HCT116 (cell line): ENCODE measurements at places on chromosomes 3 and 15. TPM values are rescaled to one million over a fixed set of nuclear protein-coding genes. Genes with fewer than 3 reads are reported as not detected.

DNA sequence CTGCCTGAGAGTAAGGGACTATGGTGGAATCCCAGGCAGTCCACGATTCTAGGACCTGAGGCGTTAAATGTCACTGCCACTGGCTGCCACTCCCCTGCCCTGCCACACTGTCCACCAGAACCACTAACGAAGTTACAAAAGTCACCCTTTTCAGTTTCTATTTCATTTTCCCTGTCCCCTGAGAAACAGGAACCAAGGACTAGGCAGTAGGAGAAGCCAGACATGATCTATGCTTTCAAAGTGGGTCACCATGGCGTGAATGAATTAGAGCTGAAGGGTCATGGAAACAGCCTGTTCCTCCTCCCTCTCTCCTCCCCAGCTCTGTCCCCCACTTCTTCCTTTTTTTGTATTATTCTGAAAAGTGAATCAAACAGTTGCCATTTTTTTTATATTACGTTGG is 9.1 kb upstream of the ADPRH start:
- H3K36me3 ChIP-seq = no peaks in the 10 kb centered on the region
- no peak overlapping the region for H3K4me3 ChIP-seq
- no peak for DNase-seq
- no peak overlapping the region for H3K27ac ChIP-seq
- H3K27me3 ChIP-seq = no peaks in the 10 kb centered on the region
- H3K4me1 ChIP-seq = no peaks in the 10 kb centered on the region

DNA sequence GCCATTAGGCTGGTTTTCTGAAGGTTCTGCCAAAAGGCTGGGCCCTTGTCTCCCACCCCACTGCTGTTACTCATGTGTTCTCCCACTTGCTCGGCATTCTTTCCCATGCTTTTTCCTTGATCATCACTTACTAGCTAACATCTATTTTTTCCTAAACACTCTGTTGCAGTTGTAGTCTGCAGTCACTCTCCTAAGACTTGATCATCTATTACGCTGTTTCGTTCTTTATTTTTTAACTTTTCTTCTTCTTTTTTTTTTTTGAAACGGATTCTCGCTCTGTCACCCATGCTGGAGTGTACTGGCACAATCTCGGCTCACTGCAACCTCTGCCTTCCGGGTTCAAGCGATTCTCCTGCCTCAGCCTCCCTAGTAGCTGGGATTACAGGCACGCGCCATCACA is 176.3 kb downstream of the IGF1R start:
- no peak overlapping the region for H3K27ac ChIP-seq
- H3K4me3 ChIP-seq = no peak overlapping the region
- no peaks in the 10 kb centered on the region for H3K36me3 ChIP-seq
- DNase-seq = no peak

DNA sequence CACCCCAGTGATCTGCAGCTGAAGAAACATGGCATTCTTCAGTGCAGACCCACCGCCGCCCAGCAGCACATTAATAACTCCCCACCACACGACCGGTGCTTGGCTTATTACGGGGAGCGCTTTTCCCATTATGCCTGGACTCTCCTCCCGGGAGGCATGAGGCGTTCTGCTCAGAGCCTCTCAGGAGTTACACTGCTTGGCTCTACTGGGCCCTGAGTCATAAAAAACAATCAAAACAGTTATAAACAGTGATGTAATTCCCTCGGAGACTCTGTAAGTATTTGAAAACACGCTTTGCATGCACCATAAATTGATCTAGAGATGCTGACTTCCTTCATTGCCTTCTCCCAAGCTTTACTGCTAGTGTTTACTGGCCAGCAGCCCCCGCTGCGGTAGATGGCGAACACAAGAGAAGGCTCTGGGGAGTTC is 77.1 kb upstream of the SNRPA1 start:
- H3K36me3 ChIP-seq = no peaks in the 10 kb centered on the region
- no peak overlapping the region for H3K27ac ChIP-seq
- DNase-seq = no peak

DNA sequence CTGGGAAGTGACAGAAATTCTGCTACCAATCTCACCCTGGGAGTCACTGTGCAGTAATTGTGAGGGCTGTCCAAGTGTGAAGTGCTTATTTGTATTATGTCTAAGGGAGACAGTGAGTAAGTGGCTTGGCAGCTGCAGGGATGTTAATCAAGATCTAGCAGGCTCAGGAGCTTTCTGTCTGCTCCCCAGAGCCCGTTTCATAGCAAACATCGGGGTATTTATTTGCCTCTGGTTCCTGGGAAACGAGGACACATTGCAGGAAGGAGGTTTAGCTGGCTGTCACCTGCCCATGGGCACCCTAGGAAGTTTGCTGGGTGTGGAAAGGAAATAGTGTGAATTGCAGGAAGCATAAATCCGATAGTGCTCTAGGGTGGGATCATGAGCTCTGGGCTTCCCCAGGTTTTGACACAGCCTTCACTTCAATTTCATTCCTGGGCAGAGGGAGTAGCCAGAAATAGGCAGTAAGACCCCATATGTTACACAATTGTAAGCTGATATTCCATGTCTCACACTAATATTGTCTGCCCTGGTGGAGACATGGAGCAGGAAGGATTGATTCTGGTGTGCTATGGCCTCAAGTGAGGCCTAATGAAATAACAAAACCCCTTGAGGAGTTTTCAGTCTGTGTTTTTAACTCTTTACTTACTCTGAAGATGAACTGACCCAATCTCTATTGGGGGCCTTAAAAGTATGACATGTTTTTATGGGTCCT is 74.1 kb upstream of the MITF start:
- no peak overlapping the region for H3K27ac ChIP-seq
- H3K4me1 ChIP-seq = no peaks in the 10 kb centered on the region
- no peak for DNase-seq

BCL2A1 gene
- total RNA-seq = 0.44 TPM

DNA sequence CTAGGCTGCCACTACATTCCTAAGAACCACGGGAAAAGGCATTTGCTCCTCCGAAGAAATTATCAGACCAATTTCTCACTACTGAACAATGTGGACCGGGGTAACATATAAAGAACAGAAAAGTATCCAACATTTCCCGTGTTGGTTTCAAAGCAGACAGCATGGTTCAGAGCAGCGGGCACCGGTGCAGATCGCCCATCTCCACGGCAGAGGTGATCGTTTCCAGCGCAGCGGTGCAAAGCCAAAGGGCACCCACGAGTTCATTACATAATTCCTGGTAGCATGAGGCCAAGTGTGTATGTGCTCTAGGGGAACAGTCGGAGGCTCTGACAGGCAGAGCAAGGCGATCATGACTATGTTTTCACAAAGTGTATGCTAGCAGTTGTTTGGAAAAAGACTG is 13.2 kb downstream of the GRK7 start:
- H3K27ac ChIP-seq = no peak overlapping the region
- no peaks in the 10 kb centered on the region for H3K4me1 ChIP-seq
- no peaks in the 10 kb centered on the region for H3K27me3 ChIP-seq
- H3K36me3 ChIP-seq = no peaks in the 10 kb centered on the region
- no peak for DNase-seq
- H3K4me3 ChIP-seq = no peak overlapping the region

DNA sequence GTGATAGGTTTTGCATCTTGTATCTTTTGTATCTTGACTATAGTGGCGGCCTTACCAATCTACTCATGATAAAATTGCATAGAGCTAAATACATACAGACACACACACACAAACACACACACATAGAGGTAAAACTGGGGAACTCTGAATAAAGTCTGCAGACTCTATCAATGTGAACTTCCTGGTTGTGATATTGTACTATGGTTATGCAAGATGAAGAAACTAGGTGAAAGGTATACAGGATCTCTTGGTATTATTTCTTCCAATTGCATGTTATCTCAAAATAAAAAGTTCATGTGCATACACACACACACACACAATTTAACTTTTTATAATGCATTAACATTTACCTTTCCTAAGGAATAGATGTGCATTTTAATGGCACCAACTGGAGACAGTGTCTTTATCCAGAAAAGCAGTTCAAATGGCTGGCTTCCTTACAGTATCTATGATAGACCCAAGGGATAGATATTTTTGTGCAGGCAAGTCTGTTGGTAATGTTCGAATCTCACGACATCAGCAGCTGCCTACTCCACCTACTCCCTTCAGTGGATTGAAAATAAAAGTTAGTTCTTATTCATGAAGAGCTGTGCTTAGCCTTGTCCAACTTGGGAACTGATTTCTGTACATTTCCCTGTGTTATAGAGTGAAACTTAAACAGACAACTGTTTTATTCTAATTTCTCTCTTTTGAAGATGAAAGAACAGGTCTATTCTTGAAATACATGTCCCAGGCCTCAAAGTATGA is 46.9 kb upstream of the SPRED1 start:
- no peak for DNase-seq
- H3K4me3 ChIP-seq = no peak overlapping the region
- no peaks in the 10 kb centered on the region for H3K36me3 ChIP-seq
- H3K27me3 ChIP-seq = 0 out of 2 replicates have a peak, but pooled peaks cover 9% of the 10 kb centered on the region
- H3K4me1 ChIP-seq = no peaks in the 10 kb centered on the region

DNA sequence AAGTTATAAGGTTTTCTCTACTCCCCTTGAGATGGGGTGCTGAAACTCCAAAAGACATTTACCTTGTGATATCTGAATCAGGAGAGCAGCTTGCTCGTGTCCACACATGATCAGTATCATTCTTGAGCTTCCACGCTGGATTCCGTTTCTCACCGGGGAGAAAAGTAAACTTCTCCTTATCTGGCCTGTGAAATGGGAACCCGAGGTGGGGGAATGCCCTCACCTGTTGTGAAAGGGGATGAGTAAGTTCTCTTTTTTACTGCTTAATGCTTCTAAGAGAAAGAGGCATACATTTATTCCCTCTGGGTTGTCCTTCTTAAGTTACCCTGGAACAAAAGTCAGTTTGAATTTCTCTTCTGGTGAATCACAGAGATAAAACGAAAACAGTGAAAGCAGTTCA is 440.5 kb upstream of the ADAMTS9 start:
- no peak for DNase-seq
- H3K27ac ChIP-seq = no peak overlapping the region
- H3K4me3 ChIP-seq = no peak overlapping the region
- H3K27me3 ChIP-seq = peaks cover 6% of the 10 kb centered on the region

DNA sequence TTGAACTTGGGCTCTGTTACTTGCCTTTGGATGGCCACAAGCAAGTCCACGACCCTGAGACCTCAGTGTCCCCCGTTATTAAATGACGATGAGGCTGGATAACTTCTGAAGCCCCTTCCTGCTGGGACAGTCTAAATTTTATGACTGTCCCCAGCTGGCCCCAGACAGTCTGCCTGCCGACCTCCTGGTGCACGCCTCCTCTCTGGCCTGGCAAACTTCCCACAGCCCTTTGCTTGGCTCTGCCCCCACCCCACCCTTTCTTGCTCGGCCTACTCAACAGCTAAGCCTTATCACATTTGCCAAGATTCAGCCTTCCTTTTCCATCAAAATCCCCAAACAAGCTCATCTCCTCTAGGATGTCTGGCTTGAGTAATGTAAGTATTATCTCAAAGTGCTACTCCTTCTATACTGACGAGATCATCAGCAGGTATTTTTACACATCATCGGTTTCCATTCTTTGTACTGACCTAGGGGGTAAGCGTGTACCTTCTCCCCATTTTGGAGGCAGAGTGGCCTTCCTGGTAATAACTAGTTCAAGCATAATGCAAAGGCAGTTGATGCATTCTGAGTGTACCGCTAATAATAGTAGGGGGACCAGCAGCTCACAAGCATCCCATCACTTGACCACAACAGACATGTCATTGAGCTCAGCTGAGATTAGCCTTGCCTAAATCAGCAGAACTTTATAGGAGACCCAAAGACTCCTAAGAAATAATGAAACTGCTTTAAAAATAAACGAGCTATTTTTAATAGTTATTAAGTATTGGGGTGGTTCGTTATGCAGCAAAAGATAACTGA is 120.8 kb upstream of the HACD2 start:
- H3K27me3 ChIP-seq = no peaks in the 10 kb centered on the region
- H3K4me1 ChIP-seq = no peaks in the 10 kb centered on the region
- no peak overlapping the region for H3K27ac ChIP-seq

DNA sequence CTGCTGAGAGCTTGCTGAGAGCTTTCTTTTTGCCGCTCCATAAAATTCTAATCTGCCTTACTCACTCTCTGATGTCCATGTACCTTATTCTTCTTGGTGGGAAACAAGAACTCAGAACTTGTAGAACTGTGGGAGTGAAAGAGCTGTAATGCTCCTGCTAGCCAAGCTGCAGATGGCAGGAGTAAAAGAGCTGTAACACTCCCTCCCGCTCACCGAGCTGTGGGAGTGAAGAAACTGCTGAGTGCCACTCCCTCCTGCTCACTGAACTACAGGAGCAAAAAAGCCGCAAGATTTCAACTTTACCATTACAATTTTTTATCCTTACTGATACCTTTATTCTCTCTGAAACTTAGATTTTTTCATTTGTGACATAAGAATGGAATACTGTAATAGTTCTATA is 199.1 kb downstream of the SI start:
- DNase-seq = no peak
- H3K27ac ChIP-seq = no peak overlapping the region
- H3K36me3 ChIP-seq = no peaks in the 10 kb centered on the region
- no peaks in the 10 kb centered on the region for H3K27me3 ChIP-seq
- H3K4me1 ChIP-seq = no peaks in the 10 kb centered on the region
- H3K4me3 ChIP-seq = no peak overlapping the region

GRCh38 chr3:15630646-15631350 is 29.3 kb downstream of the BTD start:
- no peaks in the 10 kb centered on the region for H3K27me3 ChIP-seq
- H3K36me3 ChIP-seq = no peaks in the 10 kb centered on the region
- peaks cover 53% of the 10 kb centered on the region for H3K4me1 ChIP-seq
- peak overlapping the region; percentile 2; the same call in 1 of the 2 replicates for H3K27ac ChIP-seq
- DNase-seq = no peak

GPR149 gene
- total RNA-seq = not detected

- H3K4me3 ChIP-seq = no peak overlapping the region
- 0 out of 2 replicates have a peak, but pooled peaks cover 2% of the 10 kb centered on the region for H3K36me3 ChIP-seq
- H3K27me3 ChIP-seq = no peaks in the 10 kb centered on the region
- no peak overlapping the region for H3K27ac ChIP-seq
- no peaks in the 10 kb centered on the region for H3K4me1 ChIP-seq
- no peak for DNase-seq
Observed at GRCh38 chr3:45412763-45413162, 24.4 kb downstream of the LARS2 start.

RPUSD3 gene
- 58.0 TPM for total RNA-seq

GRCh38 chr3:105764378-105765307 is 104.2 kb downstream of the CBLB start:
- no peak for DNase-seq
- no peaks in the 10 kb centered on the region for H3K27me3 ChIP-seq
- no peaks in the 10 kb centered on the region for H3K36me3 ChIP-seq
- no peak overlapping the region for H3K27ac ChIP-seq
- no peak overlapping the region for H3K4me3 ChIP-seq

DNA sequence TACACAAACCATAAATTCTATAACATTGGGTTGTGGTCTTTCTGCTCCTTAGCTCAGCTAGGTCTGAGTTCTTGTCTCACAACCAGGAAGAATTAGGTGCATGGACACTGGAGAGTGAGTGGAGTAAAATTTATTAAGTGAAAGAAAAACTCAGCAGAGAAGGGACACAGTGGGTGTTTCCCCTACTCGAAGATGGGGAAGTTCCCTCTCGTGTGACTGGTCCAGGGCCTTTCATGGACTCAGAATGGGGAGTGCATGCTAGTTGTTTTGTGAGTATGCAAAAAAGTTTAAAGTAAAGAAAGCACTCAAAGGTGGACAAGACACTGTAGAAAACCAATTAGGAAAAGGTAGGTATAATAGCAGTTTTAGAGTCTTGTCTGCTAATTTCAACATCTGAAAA is 215.5 kb upstream of the RORA start:
- H3K27ac ChIP-seq = no peak overlapping the region
- H3K36me3 ChIP-seq = no peaks in the 10 kb centered on the region
- no peaks in the 10 kb centered on the region for H3K4me1 ChIP-seq
- no peak for DNase-seq
- no peaks in the 10 kb centered on the region for H3K27me3 ChIP-seq
- no peak overlapping the region for H3K4me3 ChIP-seq

- no peaks in the 10 kb centered on the region for H3K36me3 ChIP-seq
- H3K27ac ChIP-seq = no peak overlapping the region
- H3K27me3 ChIP-seq = no peaks in the 10 kb centered on the region
Observed at GRCh38 chr3:114128231-114128630, 50.6 kb downstream of the DRD3 start.
